Right hindlimb (tissue), 1 donor: ENCODE measurements at places on chromosomes 7 and 10.

DNA sequence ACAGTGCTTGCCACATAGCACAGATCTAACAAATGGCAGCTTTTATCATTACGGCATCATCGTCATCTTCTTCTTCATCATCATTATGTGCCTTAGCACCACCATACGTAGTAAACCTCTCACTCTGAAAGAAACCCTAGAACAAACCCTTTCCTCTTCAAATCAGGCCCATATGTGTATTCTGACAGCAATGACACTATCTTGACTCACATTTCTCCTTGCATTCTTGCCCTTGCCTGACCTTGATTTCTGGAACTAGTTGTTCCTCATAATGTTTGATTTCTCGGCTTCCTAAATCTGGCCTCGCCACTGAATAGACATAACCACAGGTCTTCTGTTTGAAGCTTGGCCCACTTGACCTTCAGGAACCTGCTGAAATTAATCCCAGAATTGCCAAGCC lies 115.3 kb downstream of the DGKI start:
- no peak for DNase-seq

- no peak for DNase-seq
Measured at GRCh38 chr10:16843252-16843870, 26.1 kb upstream of the RSU1 start.

GRCh38 chr7:116259871-116260440 lies 49.6 kb downstream of the TES start:
- no peak for DNase-seq

DNA sequence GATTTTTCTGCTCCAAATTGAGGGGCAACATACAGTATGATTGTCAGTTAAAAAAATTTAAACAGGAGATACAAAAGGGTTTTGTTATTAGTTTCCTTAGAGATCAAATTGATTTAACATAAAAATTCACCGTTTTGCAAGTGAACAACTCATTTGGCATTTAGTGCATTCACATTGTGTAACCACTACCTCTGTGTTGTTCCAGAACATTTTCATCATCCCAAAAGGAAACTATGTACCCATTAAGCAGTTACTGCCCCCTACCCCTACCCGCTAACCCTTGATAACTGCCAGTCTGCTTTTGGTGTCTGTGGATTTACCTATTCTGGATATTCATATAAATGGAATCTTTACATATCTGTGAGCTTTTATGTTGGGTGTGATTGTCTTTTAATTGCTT lies 3.1 kb downstream of the ZRANB1 start:
- DNase-seq = no peak

GRCh38 chr10:73054286-73054685 lies 42.4 kb downstream of the P4HA1 start:
- DNase-seq = no peak

DNA sequence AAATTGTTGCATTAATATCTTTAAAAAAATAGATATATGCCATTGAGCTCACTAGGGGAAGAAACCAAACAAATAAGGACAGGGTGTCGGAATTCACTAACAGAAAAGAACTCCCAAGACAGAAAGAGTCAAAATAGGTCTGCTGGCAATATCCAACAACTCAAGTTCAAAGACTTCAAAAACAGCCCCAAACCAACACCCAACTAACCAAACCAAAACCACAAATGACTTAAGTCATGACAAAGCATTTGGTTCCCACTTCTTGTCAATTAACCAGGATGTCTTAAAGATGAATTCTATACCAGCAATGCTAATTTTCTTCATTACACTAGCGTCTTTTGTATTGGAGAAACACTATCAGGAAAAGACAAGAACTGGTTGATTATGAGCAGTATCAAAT lies 249.0 kb upstream of the PLXNA4 start:
- DNase-seq = no peak

DNA sequence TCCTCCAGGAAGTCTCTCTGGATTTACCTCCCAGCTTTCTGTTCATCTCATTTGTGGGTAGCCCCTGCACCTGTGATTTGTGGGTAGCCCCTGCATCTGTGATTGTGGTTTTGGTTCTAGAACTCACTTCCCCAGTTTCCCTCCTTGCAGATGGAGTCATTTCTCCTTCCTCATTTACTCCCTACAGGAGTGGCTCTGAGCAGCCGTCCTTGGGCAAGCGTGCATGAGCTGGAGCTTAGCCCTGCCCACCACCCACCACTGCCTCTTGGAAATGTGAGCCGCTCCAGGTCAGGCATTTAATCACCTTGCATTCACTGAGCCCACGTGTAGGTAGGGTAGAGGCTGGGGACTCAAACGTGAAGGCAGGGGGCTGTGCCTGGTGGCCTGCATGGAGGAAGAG lies 8.2 kb downstream of the COL26A1 start:
- DNase-seq = no peak
